ENCODE measurements at places on chromosomes 6 and 20. TPM values are rescaled to one million over a fixed set of nuclear protein-coding genes. Genes with fewer than 3 reads are reported as not detected.

Gene BCKDHB
- 10.4 TPM for total RNA-seq

Gene SSTR4
- not detected for total RNA-seq

GRCh38 chr6:125356884-125357283 is 55.1 kb upstream of the HDDC2 start:
- H3K27me3 ChIP-seq, result no peaks in the 10 kb centered on the region
- DNase-seq, result no peak
- no peaks in the 10 kb centered on the region for H3K4me1 ChIP-seq
- H3K4me3 ChIP-seq, result no peak overlapping the region
- H3K36me3 ChIP-seq, result no peaks in the 10 kb centered on the region

GRCh38 chr20:10837901-10838300 is 164.1 kb upstream of the JAG1 start:
- no peak for DNase-seq
- no peaks in the 10 kb centered on the region for H3K4me1 ChIP-seq
- no peaks in the 10 kb centered on the region for H3K36me3 ChIP-seq
- no peak overlapping the region for H3K4me3 ChIP-seq
- H3K27ac ChIP-seq, result no peak overlapping the region
- H3K27me3 ChIP-seq, result no peaks in the 10 kb centered on the region
